ENCODE measurements at places on chromosomes 4 and X. TPM values are rescaled to one million over a fixed set of nuclear protein-coding genes. Genes with fewer than 3 reads are reported as not detected.

- no peak for DNase-seq
Measured at GRCh38 chr4:99205153-99205979, 13.7 kb downstream of the ADH6 start.

- DNase-seq = peak; percentile 71
Measured at GRCh38 chr4:128516301-128516969, 228.8 kb upstream of the PGRMC2 start.

- DNase-seq = no peak
Measured at GRCh38 chrX:78331708-78332107, 4.3 kb upstream of the CYSLTR1 start.

DNA sequence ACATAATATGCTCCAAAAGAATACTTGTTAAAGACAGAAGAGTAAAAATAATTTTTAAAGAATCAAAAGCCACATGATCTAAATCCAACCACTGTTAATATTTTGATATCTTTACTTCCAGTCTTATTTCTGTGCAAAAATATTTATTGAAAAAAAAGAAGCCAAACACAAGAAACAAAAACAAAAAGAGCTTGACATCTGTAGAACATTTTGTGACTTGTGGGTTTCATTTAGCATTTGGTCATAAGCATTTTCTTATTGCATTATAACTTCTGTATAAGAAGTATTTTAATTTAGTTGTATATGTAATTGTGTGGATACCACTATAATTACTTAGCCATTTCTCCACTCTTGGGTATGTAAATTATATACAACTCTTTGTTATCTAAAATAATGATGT lies 63.1 kb downstream of the DIPK2B start:
- DNase-seq = no peak

DNA sequence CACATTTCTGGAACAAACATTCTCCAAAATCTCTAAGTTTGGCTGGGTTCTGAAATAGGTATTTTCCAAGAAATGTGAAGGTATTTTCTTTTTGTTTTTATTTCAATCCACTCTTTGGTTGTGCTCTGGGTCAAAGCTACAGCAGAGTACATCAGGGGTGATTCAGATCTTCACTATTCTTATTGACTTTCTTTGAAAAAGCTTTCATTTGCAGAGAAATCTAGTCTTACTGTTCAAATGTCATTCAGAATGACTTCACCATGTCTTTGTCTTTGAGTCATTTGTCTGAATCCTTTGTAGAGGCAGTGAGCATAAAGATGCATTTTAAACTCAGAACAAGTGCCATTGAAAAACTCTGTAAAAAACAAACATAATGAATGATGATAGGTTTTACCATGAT lies 547.2 kb upstream of the ADGRL3 start:
- no peak for DNase-seq

GRCh38 chr4:4853371-4853823 lies 6.1 kb upstream of the MSX1 start:
- DNase-seq = no peak

DNA sequence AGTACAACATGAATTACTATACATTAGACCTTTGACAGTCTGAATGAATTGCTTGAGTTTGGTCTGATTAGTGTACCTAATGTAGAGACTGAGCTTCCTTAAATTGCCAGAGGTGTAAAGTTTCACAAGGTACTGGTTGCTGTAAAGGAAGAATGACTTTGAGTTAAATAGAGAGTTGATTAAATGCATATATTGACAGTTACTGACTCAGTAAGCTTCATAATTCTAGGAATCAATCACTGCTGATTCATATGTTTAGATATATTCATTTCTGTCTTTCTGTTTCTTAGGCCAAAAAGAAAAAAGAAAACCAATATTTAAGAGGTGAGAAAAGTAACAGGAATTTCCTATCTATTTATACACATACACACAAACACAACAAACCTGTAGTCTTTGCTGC lies 16.2 kb upstream of the ART3 start:
- no peak for DNase-seq

- no peak for DNase-seq
Measured at GRCh38 chr4:58453956-58454355, 1343.8 kb upstream of the IGFBP7 start.

GRCh38 chrX:120029354-120029753 lies 48.1 kb downstream of the RHOXF2B start:
- no peak for DNase-seq

DNA sequence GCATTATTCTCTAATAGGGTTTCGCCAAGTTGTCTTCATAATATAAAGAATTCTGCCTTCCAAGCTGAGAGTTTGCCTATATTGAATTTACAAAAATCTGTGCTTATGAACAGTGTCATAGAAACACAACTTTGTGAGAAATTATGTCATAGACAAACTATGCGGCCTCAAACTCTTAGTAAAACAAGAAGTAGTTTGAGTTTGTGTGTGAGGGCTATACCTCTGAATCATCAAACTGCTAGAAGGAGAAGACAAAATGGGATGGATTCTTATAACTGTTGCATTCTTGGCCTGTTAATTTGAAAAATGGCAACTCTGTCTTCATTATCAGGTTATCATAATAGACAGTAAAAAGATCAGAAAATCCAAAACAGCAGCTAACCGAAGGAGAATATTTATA lies 46.1 kb upstream of the NAP1L5 start:
- DNase-seq = peak; percentile 93

DNA sequence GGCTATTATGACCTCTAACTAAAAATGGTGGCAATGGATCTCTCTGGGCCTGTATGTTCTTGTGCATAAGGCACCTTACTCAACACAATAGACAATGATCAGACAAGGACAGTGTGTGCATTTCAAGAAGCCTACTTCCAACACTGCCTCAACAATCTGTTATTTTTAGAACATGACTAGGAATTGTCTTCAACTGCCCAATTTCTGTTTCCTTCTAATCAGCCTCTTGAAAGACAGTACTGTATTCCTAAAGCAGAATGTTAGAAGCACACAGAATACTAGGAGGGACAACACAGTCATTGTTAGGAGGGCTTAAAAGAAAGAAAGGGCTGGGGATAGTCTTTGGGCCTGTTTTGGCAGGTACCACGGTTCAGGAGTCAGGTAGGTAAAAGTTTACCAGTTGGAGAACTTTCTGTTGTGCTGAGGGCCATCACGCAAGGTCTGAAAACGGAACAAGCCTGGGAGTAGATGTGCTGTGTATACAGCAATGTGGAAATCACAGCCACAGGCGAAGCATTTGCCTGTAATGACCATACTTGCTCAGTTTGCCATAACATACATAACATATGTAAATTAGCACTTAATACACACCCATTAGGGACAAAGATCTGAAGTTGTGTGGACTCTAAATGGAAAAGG lies 100.8 kb upstream of the ATXN3L start:
- no peak for DNase-seq

- DNase-seq = peak; percentile 80
Measured at GRCh38 chr4:7513671-7514070, 78.9 kb upstream of the PSAPL1 start.

- no peak for DNase-seq
Measured at GRCh38 chrX:70481471-70482270, 37.0 kb downstream of the DLG3 start.

DNA sequence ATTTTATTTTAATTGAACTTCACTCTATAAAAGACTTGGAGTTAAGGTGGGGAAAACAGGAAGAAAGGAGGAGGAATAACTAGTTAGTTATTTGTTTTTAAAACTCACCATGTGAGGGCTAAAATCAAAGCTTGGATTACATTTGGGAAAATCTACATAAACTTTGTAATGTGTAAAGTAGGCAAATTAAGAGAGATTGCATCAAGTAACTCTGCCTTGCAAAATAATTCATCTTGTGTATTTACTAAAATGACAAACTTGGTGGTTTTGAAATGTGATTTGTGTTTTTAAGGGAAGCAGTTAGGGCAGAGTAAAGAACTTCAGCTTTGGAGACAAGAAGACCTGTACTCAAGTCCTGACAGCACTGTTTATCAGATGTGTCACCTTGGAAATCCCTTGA lies 43.3 kb upstream of the RASSF6 start:
- no peak for DNase-seq

DNA sequence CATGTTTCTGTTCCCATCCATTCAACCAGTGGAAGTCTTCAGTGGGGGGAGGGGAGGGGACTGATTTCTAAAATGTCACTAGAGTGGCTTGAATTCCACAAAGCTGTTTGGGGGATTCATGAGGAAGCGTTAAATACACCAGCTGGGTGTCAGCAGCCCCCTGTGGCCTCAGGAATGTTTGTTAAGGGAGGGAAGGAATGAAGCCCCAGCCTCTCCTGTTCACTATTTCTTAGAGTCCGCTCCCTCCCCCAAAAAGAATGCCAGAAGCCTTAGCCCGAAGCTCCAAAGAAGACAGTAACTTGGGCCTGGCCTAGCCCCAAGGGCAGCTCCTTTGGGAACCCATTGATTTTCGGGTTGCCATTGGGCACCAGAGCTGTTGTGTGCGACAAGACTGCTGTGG lies 3.3 kb downstream of the SHROOM2 start:
- DNase-seq = no peak

- no peak for DNase-seq
Measured at GRCh38 chrX:1196436-1196835, 16.0 kb downstream of the CRLF2 start.

DNA sequence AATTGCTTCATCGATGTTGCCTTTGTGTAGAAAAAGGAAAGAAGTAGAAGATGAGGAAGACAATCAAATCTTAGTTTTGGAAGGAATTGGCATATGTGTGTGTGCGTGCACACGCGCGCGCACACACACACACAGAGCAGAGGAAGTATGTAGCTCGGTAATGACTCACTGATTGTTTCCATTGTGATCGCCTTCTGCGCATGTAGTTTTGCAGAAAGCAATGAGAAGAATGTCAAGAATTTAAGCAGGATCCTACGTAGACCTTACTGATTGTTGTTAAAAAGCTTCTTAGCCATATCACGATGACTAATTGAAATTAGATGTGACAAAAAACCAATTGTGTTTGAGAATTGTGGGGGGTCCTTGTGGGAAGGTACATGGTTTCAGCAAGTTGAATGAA lies 12.8 kb upstream of the LIMCH1 start:
- DNase-seq = peak; percentile 99

DNA sequence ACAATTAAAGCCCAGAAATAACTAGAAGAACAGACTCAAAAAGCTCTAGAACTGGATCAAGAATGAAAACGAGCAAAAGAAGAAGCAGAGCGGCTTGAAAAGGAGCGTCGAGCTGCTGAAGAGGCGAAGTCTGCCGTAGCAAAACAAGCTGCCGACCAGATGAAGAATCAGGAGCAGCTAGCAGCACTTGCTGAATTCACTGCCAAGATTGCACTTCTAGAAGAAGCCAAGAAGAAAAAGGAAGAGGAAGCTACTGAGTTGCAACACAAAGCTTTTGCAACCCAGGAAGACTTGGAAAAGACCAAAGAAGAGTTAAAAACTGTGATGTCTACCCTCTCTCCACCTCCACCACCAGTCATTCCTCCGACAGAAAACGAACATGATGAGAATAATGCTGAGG lies 56.1 kb upstream of the PPP4R3C start:
- DNase-seq = no peak

NUP62CL gene
- total RNA-seq = not detected

HSFX3 gene
- total RNA-seq = not detected

ARMCX6 gene
- 71.2 TPM for total RNA-seq

SPATA4 gene
- 0.46 TPM for total RNA-seq

SSX4 gene
- total RNA-seq = not detected

PDZD4 gene
- total RNA-seq = 9.9 TPM

Data from astrocyte (in vitro differentiated cells and primary cell).